ENCODE measurements at places on chromosomes 2 and 18. TPM values are rescaled to one million over a fixed set of nuclear protein-coding genes. Genes with fewer than 3 reads are reported as not detected.

SLC4A5 gene
- 14.8 TPM for total RNA-seq

CYP27C1 gene
- not detected for total RNA-seq

SNTG2 gene
- total RNA-seq: 4.9 TPM

CHN1 gene
- total RNA-seq: 3.5 TPM

DLX2 gene
- total RNA-seq: not detected
